ENCODE measurements at places on chromosomes 11 and 22. TPM values are rescaled to one million over a fixed set of nuclear protein-coding genes. Genes with fewer than 3 reads are reported as not detected.

- H3K4me3 ChIP-seq, result no peak overlapping the region
- DNase-seq, result no peak
- H3K36me3 ChIP-seq, result no peaks in the 10 kb centered on the region
- H3K4me1 ChIP-seq, result no peaks in the 10 kb centered on the region
- H3K27me3 ChIP-seq, result no peaks in the 10 kb centered on the region
These were observed 39.1 kb upstream of the SPTBN2 start for GRCh38 chr11:66768088-66768521.

- DNase-seq, result peak; percentile 79
- H3K4me1 ChIP-seq, result 0 out of 2 replicates have a peak, but pooled peaks cover 6% of the 10 kb centered on the region
- no peak overlapping the region for H3K27ac ChIP-seq
- H3K27me3 ChIP-seq, result no peaks in the 10 kb centered on the region
These were observed 3.5 kb upstream of the KRTAP5-6 start for GRCh38 chr11:1693327-1694063.

GRCh38 chr11:9697766-9698165 is 33.9 kb downstream of the SWAP70 start:
- no peaks in the 10 kb centered on the region for H3K27me3 ChIP-seq
- H3K27ac ChIP-seq, result peak overlapping the region; percentile 27
- H3K36me3 ChIP-seq, result peaks cover 10% of the 10 kb centered on the region
- DNase-seq, result no peak
- no peak overlapping the region for H3K4me3 ChIP-seq

The SUSD2 gene
- total RNA-seq, result 2.1 TPM

The TNNI2 gene
- not detected for total RNA-seq

- H3K4me3 ChIP-seq, result no peak overlapping the region
- 0 out of 2 replicates have a peak, but pooled peaks cover 3% of the 10 kb centered on the region for H3K4me1 ChIP-seq
- DNase-seq, result no peak
- no peaks in the 10 kb centered on the region for H3K27me3 ChIP-seq
These were observed 15.1 kb upstream of the CSRP3 start for GRCh38 chr11:19216709-19217374.

The CRYAB gene
- 6.1 TPM for total RNA-seq

The SLC22A6 gene
- not detected for total RNA-seq

DNA sequence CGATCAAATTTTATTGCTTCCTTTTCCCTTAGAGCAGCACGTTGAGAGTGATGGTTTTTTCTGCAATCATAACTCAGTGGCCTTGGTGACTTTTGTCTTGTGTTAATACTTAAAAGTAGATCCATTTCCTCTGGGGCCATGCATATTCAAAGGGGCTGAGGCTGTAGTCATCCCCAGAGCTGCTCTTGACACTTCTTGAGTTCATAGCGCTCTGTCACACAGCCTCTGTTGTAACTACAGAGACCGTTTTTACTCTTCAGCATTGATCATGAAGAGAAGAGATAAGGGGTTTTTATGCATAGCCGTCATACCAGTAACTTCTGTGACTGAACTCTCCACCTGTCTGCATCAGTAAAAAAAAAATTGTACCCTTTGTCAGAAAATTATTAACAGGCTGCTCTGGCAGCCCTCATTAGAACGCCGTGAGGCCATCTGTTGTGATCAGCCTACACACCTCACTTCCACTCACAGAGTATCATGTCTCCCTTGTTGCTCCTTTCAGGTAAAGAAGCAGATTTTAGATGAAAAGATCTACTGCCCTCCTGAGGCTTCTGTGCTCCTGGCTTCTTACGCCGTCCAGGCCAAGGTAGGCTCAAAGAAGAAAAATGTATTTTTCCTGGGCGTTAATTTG is 38.4 kb downstream of the NF2 start:
- H3K4me1 ChIP-seq, result peaks cover 4% of the 10 kb centered on the region
- no peaks in the 10 kb centered on the region for H3K36me3 ChIP-seq
- H3K4me3 ChIP-seq, result no peak overlapping the region
- no peaks in the 10 kb centered on the region for H3K27me3 ChIP-seq
- peak overlapping the region; percentile 23 for H3K27ac ChIP-seq

- peaks cover under 1% of the 10 kb centered on the region for H3K4me1 ChIP-seq
- H3K4me3 ChIP-seq, result no peak overlapping the region
- H3K27ac ChIP-seq, result no peak overlapping the region
- H3K27me3 ChIP-seq, result peaks cover 14% of the 10 kb centered on the region
These were observed 16.7 kb downstream of the STARD10 start for GRCh38 chr11:72776844-72777754.

The CAPRIN1 gene
- total RNA-seq, result 368 TPM

The CADM1 gene
- 18.0 TPM for total RNA-seq

- H3K27me3 ChIP-seq, result no peaks in the 10 kb centered on the region
- H3K4me1 ChIP-seq, result peaks cover 15% of the 10 kb centered on the region
- no peak for DNase-seq
- H3K36me3 ChIP-seq, result no peaks in the 10 kb centered on the region
- no peak overlapping the region for H3K4me3 ChIP-seq
These were observed 10.8 kb upstream of the ANKRD13D start for GRCh38 chr11:67278135-67278938.

DNA sequence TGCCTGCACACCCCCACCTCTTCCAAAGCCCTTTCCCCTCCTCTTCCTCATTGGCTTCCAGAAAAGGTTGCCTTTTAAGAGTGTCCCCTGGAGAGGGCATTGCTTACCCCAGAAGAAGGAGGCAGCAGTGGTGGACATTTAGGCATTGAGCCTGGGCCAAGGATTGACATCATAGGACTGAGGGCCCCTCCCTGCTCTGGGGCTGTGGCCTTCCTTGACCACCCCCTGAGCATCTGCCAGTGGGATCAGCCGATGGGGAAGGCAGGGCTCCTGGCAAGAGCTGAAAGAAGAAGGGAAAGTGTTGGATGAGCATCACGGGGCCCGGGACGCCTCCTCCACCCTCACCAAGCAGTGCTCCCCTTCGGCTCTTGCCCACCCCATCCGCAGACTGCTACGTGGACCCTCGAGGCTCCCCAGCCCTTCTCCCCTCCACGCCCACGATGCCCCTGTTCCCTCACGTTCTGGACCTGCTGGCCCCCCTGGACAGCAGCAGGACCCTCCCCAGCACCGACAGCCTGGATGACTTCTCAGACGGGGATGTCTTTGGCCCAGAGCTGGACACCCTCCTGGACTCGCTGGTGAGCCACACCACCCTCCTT is 37.4 kb downstream of the ZC3H7B start:
- no peaks in the 10 kb centered on the region for H3K27me3 ChIP-seq
- no peak for DNase-seq
- H3K4me3 ChIP-seq, result no peak overlapping the region
- H3K4me1 ChIP-seq, result no peaks in the 10 kb centered on the region

DNA sequence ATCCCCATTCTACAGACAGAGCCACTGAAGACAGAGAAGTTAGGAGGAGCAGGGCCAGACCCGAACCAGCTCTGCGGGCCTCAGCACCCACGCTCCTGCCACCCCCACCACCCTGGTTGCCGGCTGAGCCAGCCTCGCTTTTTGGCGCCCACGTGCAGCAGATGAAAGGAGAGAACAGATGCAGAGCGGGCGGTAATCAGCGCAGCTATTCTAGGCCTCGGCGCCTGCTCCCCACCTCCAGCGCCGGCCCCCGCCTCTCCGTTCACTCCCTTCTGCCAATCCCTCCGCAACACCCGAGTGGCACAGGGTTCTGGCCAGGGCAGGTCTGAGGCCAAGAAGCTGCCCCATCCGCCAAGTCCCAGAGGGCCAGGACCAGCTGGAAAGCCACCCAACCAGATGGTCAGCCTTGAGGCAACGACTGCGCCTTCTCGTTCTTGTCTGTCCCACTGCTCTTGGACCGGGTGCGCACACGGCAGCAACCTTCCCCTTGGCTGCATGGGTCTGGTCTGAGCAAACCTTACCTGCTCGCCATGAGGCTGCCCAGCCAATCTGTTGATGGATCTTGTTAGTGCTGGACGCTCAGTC is 16.8 kb downstream of the DNAL4 start:
- no peaks in the 10 kb centered on the region for H3K4me1 ChIP-seq
- H3K27me3 ChIP-seq, result no peaks in the 10 kb centered on the region
- no peak overlapping the region for H3K4me3 ChIP-seq
- DNase-seq, result no peak

The TMEM25 gene
- 17.7 TPM for total RNA-seq

GRCh38 chr22:35959121-35959800 is 69.4 kb downstream of the RBFOX2 start:
- no peak overlapping the region for H3K27ac ChIP-seq
- no peak for DNase-seq
- peaks cover 37% of the 10 kb centered on the region for H3K4me1 ChIP-seq
- no peaks in the 10 kb centered on the region for H3K27me3 ChIP-seq
- H3K36me3 ChIP-seq, result no peaks in the 10 kb centered on the region
